Mesangial cell (primary cell): ENCODE measurements at places on chromosomes 7 and 10. TPM values are rescaled to one million over a fixed set of nuclear protein-coding genes. Genes with fewer than 3 reads are reported as not detected.

The CYP17A1 gene
- total RNA-seq: 0.13 TPM in 1 of 2 replicates, not detected in the other

The KMT2E gene
- total RNA-seq: 18.6 and 41.6 TPM in 2 replicates

The PTER gene
- 4.9 and 7.5 TPM in 2 replicates for total RNA-seq

The AKR1C8 gene
- total RNA-seq: not detected in 2 replicates

The TMEM229A gene
- total RNA-seq: not detected in 2 replicates

The STEAP4 gene
- total RNA-seq: 0.13 TPM in 1 of 2 replicates, not detected in the other

The TLX1 gene
- not detected in 2 replicates for total RNA-seq

The TMEM26 gene
- under 0.01 and 0.89 TPM in 2 replicates for total RNA-seq
